T-helper 17 cell (primary cell): ENCODE measurements at places on chromosomes 11 and 22. TPM values are rescaled to one million over a fixed set of nuclear protein-coding genes. Genes with fewer than 3 reads are reported as not detected.

GRCh38 chr11:31808721-31809540 is 2.2 kb downstream of the PAX6 start:
- no peak for DNase-seq

DNA sequence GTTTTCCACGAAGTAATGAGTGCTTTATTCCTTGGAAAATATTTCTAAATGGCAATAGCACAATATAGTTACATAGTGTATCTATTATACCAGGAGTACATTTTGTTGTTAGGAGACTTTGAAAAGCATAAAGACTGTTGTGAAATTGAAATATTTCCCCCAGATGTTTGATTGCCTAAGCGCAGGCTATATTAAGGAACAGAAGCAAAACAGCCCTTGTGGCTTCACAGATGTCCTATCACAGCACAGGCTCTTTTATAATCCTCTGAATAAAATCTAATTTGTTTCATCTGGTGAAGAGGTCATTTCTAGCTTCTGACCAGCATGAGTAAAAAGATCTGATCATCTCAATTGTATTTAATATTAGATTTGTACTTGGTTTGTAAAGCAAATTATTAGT is 48.2 kb downstream of the BSX start:
- no peak for DNase-seq

GRCh38 chr11:64239662-64240434 is 1.0 kb upstream of the FKBP2 start:
- DNase-seq, result no peak

GRCh38 chr11:64765851-64766665 is 6.3 kb upstream of the PYGM start:
- DNase-seq, result peak; percentile 4

PIWIL4 gene
- total RNA-seq, result 1.3 TPM

PLAAT3 gene
- total RNA-seq, result 3.3 TPM

BEST1 gene
- total RNA-seq, result 0.26 TPM

DNA sequence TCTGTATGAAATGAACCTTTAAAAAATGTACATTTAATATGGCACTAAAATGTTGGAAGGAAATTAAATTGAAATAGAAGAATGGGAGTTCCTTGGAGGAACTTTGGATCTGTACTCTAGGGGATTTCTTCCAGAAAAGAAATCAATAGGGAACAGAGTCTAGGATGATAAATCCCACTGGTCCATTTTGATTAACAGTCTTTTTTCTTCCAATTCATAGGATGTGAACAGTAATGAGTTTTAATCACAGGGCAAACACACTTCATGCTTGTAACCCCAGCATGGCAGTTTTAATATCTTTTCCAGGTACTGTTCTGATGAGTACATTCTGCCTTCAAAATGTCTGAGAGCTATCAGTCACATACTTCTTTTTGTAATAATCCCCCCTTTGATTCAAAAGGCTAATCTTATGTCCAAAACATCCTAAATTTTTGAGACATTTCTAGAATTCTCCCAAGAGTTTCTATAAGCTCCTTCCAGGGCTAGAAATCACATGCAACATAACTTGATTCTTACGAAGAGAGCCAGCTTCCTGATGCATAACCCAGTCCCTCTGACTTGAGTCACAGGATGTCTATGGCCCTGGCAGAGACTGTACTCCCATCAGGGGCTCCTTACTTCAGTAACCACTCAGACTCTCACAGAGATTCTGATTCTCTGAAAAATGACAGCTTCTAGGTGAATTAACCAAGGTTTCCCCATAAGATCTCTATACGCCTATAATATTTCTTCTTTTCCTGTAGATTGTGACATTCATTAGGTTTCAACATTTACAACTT is 112.9 kb downstream of the SLC36A4 start:
- no peak for DNase-seq

- no peak for DNase-seq
These were observed 2.9 kb downstream of the DIXDC1 start for GRCh38 chr11:111939836-111940604.

GRCh38 chr11:67440229-67441097 is 2.8 kb downstream of the CORO1B start:
- no peak for DNase-seq
